ENCODE measurements at places on chromosomes 3 and 15. TPM values are rescaled to one million over a fixed set of nuclear protein-coding genes. Genes with fewer than 3 reads are reported as not detected.

DNA sequence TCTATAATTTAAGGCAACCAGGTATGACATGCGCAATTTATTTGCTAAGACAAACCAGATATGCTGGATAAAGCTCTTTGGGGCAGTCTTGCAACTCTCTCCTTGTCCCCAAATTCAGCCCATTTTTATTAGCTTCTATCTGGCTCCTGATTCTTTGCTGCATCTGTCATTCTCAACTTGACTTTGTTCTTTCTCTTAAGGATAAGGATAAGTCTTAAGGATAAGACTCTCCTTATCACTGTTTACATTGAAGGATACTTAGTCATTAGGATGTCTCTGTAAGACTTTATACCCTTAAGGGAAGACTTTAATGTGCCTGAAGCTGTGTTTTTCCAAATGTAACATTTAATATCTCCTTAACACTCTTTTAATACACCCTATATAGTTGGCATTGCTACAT is 49.2 kb downstream of the ALCAM start:
- H3K36me3 ChIP-seq: no peaks in the 10 kb centered on the region
- H3K27me3 ChIP-seq: no peaks in the 10 kb centered on the region
- H3K4me1 ChIP-seq: no peaks in the 10 kb centered on the region
- H3K27ac ChIP-seq: no peak overlapping the region
- H3K4me3 ChIP-seq: no peak overlapping the region
- DNase-seq: no peak

DNA sequence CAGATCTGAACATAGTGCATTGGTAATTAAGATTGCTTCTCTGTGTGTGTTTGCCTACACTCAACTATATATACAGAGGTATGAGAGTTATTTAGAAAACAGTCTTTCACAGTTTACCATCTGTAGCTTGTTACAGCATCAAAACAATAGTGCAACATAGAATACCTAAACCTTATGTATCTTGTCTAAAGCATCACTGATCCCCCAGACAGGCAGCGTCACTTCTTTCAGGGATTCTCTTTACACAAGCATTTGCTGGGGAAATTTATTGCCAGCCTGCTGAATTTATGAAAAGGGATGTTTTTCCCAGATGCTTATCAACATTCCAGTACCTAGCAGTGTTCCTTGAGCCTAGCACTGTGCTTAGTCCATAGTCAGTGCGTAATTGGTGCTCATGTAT is 195.8 kb upstream of the COL8A1 start:
- H3K4me1 ChIP-seq: no peaks in the 10 kb centered on the region
- no peaks in the 10 kb centered on the region for H3K36me3 ChIP-seq
- H3K27ac ChIP-seq: no peak overlapping the region
- DNase-seq: no peak
- no peak overlapping the region for H3K4me3 ChIP-seq

DNA sequence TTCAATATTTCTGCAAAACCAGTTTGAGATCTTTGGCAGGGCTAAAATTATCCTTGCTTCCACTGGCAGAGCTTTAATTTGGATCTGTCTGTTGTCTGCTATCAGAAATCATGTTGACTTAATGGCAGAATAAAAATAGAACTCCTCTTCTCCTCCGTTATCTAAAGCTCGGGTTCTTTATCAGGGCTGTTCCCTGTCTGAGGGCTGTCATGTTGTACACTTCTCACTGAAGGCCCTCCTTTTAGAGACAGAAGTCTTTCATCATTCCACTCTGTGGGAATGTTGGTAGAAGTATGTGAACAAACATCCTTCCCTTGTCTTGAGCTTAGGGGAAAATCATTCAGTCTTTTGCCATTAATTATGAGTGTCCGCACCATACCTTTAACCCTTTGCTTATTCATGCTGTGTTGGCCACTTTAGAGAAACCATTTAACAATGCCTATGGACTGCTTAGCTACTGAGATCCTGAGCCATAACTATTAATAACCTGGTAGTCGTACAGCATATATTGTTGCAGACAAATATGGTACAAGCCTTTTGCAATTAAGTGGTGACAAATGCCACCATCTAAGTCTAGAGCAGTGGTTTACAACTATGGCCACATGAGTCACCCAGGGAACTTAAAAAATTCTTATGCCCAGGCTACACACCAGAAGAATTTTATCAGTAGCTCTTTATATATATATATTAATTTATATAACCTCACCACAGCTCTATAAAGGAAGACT is 226.0 kb upstream of the TPM1 start:
- peaks cover 6% of the 10 kb centered on the region for H3K36me3 ChIP-seq
- no peaks in the 10 kb centered on the region for H3K27me3 ChIP-seq
- H3K27ac ChIP-seq: no peak overlapping the region
- DNase-seq: no peak
- H3K4me3 ChIP-seq: no peak overlapping the region

KBTBD13 gene
- total RNA-seq: not detected

DNA sequence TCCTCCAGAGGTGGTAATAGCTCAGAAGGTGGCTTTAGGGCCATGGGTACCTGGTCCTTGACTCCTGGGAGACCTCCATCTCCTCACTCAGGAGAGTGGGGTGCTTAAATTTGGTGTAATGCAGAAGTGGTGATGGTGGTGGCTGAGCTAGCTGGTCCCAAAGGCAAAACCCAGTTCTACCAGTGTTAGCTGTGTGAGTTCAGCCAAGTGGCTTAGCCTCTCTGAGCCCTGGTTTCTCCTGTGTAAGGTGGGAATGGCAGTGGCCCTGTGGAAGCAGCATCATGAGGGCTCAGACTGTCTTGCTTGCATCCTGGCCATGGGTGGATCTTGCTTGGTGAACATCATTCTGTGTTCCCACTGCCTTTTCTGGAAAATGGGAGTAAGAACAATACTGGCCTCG is 9.4 kb downstream of the SEMA3F start:
- H3K4me3 ChIP-seq: no peak overlapping the region
- peaks cover 95% of the 10 kb centered on the region for H3K4me1 ChIP-seq
- H3K27ac ChIP-seq: peak overlapping the region; percentile 90
- H3K36me3 ChIP-seq: no peaks in the 10 kb centered on the region

GRCh38 chr3:57420001-57420400 is 124.1 kb downstream of the DNAH12 start:
- no peak overlapping the region for H3K27ac ChIP-seq
- no peak for DNase-seq
- no peaks in the 10 kb centered on the region for H3K36me3 ChIP-seq
- H3K4me1 ChIP-seq: no peaks in the 10 kb centered on the region
- no peak overlapping the region for H3K4me3 ChIP-seq

TUBGCP5 gene
- 32.3 TPM for total RNA-seq

DNA sequence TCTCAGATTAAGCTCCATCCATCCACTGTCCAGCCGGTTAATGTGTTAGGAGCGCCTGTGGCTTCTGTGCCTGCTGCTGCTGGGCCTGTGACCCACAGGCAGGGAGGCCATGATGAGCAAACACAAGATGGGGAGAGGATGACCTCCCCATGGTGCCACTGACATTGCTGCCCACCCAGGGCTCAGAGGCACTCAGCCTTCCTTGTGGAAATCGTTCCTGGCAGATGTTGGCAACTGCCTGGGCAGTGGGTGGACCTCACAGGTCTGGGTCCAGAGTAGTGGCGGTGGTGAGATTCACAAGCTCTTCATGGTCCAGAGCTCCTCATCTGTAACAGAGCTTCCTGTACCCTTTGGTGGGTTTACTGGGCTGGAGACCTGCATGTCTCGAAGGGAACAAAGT is 38.6 kb downstream of the SCN5A start:
- H3K27me3 ChIP-seq: no peaks in the 10 kb centered on the region
- no peak overlapping the region for H3K4me3 ChIP-seq
- no peak overlapping the region for H3K27ac ChIP-seq
- H3K4me1 ChIP-seq: no peaks in the 10 kb centered on the region

GRCh38 chr15:70615435-70616310 is 147.7 kb downstream of the UACA start:
- no peaks in the 10 kb centered on the region for H3K27me3 ChIP-seq
- peaks cover 13% of the 10 kb centered on the region for H3K4me1 ChIP-seq
- H3K27ac ChIP-seq: no peak overlapping the region

DNA sequence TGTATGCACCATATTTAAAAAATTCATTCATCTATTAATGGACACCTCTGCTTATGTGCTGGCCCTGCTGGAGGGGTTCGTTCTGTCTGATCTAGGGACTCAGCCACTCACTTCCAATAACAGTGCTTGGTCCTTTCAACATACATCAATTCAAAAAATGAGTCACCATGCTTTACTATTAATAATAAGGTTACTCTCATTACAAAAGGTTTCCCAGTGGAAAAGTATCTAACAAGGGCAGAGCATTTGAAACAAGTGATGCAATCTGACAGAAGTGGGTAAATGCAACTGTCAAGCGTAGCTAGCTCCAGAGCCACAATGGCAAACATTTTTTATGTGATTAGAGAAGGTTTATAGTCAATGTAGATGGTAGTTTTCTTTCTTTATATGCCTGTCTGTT is 67.9 kb upstream of the TNIK start:
- no peak overlapping the region for H3K27ac ChIP-seq
- no peak for DNase-seq
- H3K36me3 ChIP-seq: no peaks in the 10 kb centered on the region
- H3K4me3 ChIP-seq: no peak overlapping the region
- no peaks in the 10 kb centered on the region for H3K27me3 ChIP-seq

ZBTB20 gene
- total RNA-seq: 58.6 TPM

DNA sequence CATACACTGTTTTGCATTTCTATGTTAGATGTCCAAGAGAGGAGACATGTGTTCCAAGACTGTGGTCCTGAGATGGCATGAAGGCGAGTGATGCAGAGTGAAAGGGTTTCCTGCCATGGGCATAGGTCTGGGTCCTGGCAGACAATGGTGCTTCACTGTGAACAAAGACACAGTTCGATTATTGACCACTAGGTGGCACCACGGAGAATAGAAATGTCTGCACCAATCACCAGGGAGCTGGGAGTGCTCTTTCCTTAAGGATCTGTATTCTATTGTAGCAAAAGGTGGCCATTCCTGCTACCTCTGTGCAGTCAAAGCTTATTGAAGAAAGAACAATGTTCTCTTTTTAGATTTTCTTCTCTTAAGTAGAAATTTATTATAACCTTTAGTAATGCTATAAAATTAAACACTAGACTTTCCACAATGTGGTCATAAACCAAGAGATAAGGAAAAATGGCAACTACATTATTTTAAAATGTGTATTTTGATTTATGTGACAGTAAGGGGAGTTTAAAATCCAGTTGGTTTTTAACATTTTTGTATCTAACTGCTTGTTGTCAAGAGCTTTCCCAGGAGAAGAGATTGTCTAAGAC is 88.7 kb downstream of the GABRG3 start:
- no peaks in the 10 kb centered on the region for H3K27me3 ChIP-seq
- no peaks in the 10 kb centered on the region for H3K4me1 ChIP-seq
- no peaks in the 10 kb centered on the region for H3K36me3 ChIP-seq
- H3K4me3 ChIP-seq: no peak overlapping the region
- no peak for DNase-seq

DNA sequence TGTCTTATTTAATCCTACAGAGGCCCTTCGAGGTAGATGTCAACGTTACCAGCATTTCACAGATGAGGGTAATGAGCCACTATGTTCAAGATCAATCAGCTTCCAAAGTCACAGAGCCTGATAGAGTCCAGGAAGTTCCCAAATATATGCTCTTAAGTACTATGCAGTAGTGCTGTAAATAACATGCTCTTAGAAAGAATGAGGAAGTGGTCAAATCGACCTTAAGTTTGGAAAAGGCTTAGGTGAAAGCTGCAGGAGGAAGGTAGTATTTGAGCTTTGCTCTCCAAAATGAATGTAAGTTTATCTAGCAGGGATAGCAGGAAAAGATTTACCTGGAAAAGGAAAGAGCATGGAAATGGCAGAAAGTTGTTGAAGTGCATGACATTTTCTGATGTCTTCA is 234.0 kb downstream of the RBMS3 start:
- H3K27me3 ChIP-seq: no peaks in the 10 kb centered on the region
- no peak overlapping the region for H3K4me3 ChIP-seq
- H3K4me1 ChIP-seq: peaks cover 43% of the 10 kb centered on the region

- no peak overlapping the region for H3K4me3 ChIP-seq
- H3K4me1 ChIP-seq: no peaks in the 10 kb centered on the region
- no peak overlapping the region for H3K27ac ChIP-seq
- DNase-seq: peak; percentile 44
Measured at GRCh38 chr3:127443581-127444375, 146.8 kb downstream of the TPRA1 start.

GRCh38 chr3:113166719-113167492 is 44.5 kb upstream of the BOC start:
- no peaks in the 10 kb centered on the region for H3K36me3 ChIP-seq
- peaks cover 44% of the 10 kb centered on the region for H3K4me1 ChIP-seq
- H3K27me3 ChIP-seq: no peaks in the 10 kb centered on the region
